ENCODE measurements at places on chromosomes 16 and 17. TPM values are rescaled to one million over a fixed set of nuclear protein-coding genes. Genes with fewer than 3 reads are reported as not detected.

DNA sequence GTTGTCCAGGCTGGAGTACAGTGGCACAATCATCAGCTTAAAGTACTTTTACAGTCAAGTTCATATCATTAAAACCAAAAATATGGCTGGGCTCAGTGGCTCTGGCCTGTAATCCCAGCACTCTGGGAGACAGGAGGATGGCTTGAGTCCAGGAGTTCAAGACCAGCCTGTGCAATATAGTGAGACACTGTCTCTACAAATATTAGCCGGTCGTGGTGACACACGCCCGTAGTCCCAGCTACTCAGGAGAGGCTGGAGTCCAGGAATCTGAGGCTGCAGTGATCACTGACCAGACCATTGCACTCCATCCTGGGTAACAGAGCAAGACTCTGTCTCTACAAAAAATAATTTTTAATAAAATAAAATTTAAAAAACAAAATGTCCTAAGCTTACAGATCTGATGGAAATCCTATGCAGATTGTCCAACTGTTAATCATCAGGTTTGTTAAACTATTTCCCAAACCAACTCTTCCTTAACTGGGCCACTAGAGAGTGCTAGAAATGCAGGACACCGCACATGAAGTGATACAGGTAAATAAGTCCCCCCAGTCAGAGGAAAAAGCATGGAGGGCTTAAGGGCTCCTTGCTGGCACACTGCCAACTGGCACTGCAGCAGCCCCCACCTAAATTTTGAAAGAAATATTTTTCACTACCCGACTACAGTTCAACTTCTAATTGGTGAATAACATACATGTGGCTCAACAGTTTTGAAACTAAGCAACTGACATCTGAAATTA lies 2.8 kb downstream of the USP22 start:
- DNase-seq: no peak

CLEC10A gene
- total RNA-seq: 15.1 TPM

OR1F1 gene
- total RNA-seq: not detected

GRCh38 chr16:27564224-27564623 lies 14.3 kb downstream of the KATNIP start:
- DNase-seq: no peak

OR1A1 gene
- total RNA-seq: not detected

GLIS2 gene
- 2.9 TPM for total RNA-seq

- DNase-seq: no peak
These were observed 19.5 kb downstream of the GRB7 start for GRCh38 chr17:39757176-39757662.
